ENCODE measurements at places on chromosomes 13 and 19. TPM values are rescaled to one million over a fixed set of nuclear protein-coding genes. Genes with fewer than 3 reads are reported as not detected.

The ZNF230 gene
- 2.1 TPM for total RNA-seq

The PTGER1 gene
- 0.91 TPM for total RNA-seq

The ZNF208 gene
- 0.05 TPM for total RNA-seq

The PLPP2 gene
- total RNA-seq: 2.9 TPM

DNA sequence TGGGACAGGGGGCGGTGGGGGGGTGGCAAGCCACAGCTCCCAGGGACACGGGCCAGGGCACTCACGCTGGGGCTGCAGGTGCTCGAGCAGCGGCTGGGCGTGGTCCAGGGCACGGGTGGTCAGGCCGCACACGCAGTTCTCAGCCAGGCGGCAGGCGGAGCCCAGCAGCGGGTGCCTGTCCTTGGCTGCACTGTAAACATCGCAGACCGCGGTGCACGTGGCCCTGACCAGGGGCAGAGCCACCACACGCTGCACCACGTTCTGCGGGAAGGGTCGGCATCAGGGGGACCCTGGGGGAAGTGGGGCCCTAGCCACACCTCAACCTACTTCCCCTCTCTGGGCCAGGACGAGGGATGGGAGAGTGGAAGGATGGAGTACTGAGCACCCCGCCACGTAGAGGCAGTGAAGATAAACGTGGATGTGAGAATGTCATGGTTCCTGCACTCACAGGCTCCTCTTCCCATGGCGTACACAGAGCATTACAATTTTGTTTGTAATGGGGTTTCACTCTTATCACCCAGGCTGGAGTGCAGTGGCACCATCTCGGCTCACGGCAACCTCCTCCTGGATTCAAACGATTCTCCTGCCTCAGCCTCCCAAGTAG is 3.4 kb downstream of the PLIN5 start:
- no peaks in the 10 kb centered on the region for H3K36me3 ChIP-seq
- peaks cover 5% of the 10 kb centered on the region for H3K27me3 ChIP-seq

DNA sequence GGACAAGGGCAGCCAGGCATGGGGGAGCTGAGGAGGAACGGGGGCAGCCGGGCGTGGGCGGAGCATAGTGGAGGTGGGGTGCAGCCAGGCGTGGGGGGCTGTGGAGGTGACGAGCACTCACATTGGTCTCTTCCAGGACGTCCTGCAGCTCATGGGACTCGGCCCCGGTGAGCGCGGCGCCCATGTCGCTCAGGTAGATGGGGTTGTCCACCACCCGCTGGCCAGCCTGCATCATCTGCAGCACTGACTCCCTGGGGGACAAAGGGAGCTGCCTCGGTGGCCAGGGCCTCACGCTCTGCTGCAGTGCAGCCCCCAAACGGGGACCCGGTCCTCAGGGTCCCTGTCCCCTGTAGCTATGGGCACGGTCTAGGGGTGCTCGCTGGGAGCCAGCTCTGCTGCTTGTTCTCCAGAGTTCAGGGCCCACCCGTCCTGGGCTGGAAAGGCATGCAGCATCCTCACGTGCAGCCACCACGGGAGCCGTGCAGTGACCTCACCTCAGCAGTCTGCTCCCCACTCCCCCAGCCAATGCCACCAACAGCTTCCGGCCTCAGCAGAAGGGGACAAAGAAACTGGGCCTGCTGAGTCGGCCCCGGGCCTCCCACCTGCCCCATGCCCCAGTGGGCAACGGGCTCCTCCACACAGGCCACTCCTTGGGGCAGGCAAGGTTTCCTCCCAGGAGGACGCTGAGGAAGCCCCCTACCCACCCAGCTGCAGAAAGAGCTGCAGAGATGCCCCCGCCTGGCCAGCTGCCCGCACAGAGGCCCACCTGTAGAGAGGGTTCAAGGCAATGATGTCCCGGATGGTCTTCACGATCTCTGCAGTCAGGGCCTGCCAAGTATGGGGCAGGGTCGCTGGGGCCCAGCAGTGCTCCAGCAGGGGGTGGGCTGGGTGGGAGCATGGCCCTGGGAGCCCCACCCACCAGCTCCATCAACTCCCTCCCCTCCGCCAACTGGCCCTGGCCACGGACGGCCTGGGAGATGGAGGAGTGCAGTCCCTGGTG is 12.1 kb downstream of the LONP1 start:
- no peak overlapping the region for H3K4me3 ChIP-seq
- H3K36me3 ChIP-seq: peaks cover 38% of the 10 kb centered on the region
- no peaks in the 10 kb centered on the region for H3K27me3 ChIP-seq

DNA sequence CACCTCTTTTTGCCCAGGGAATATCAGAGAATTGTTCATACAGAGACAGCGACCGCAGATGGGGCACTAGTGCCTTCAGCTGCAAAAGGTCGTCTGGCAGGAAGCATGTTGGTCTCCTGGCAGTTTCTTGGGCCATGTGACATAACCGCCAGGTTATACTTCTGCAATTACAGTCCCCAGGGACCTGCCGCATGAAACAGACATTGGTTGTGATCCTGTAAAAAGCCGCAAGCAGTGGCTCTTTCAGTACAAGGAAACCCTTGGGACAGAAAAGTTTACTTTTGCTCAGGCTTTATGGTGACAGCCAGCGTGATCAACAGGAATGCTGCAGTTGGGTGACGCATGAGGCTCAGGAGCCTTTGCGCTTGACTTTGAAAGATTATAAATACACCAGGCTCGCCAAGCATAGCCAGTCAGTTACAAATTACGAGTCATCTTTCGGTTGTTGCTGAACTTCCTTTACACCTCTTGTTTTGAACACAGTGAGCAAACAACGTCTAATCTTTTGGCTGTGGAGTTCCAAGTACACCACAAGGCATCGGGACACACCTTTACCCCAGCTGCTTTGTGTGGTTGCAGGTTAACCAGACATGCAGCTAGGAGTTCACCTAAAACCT is 50.5 kb upstream of the UBE2L5 start:
- no peak overlapping the region for H3K27ac ChIP-seq
- H3K27me3 ChIP-seq: no peaks in the 10 kb centered on the region
- no peak overlapping the region for H3K4me3 ChIP-seq
- DNase-seq: peak; percentile 58
